Fibroblast of upper back skin (primary cell): ENCODE measurements at places on chromosomes 4 and X.
A peak's percentile ranks its signal among the peaks of the same experiment; 100 is the strongest.

DNA sequence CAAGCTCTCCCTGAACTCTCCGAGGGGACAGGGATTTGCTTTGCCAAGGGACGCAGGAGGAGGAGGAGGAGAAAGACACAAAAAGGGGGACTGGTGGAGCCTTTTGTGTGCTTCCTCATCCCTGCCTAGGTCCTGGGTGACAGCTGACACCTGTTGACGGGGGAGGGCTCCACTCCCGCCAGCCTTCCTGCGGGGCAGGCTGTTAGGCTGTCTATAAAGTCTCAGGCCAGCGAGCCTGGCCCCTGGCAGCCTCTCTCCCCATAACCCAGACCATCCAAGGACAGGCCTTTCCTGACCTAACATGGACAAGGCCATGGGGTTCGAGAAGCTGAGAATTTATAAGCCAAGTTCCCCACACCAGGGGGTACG lies 832 bp upstream of the EVC2 start:
- no peak for DNase-seq

DNA sequence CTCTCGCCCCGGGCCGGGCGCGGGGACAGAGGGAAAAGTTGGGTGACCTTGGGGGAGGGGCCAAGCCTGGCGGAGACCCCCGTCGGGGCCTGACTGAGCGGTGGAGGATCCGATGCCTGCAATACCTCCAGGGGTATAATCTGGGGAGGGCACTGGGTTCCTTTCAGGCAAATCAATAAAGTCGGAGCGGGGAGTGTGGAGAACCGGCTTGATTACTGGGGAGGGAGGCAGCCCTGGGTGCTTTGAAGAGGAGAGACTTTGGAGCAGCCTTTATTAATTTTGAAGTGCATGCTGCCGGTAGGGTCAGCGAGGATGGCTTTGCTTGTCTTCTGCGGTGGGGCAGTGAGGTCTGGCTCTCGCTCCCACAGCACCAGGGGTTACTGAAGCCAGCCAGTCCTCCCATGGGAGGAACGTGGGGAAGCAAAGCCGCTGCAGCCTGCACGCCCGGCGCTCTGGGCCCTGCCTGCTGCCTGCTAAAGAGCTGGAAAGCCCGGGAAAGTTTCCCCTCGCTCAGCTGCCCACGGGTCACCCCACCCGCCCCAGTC lies 403 bp upstream of the LGI2 start:
- peak; percentile 28 for DNase-seq

GRCh38 chr4:179372746-179373145 lies 1930.5 kb upstream of the AGA start:
- no peak for DNase-seq

- DNase-seq, result no peak
Observed at GRCh38 chrX:135416546-135416945, 5.2 kb upstream of the SMIM10L2A start.

- DNase-seq, result no peak
Observed at GRCh38 chrX:9657590-9658256, 107.9 kb downstream of the GPR143 start.

DNA sequence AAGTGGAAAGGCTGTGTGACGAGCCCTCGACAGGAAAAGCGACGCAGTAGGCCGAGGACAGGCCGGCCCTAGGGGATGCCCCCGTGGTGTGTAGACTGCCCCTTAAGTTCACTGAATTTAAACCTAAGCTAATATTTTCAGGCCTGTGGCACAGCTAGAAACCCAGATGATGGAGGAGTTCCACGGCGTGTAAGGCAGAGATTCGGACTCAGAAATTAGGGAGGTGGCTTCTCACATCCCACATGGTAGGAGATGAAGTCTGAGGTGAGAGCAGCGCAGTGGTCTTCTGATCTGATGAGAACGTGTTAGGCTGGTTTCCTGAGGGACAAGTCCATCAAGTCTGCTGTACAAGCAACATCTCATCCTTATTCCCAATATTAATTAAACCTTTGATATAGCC lies 7.8 kb downstream of the LRP2BP start:
- no peak for DNase-seq

- DNase-seq, result no peak
Observed at GRCh38 chrX:133852837-133853356, 132.5 kb downstream of the GPC3 start.

- peak; percentile 22 for DNase-seq
Observed at GRCh38 chr4:135368831-135369230, 1167.2 kb upstream of the PABPC4L start.

- DNase-seq, result no peak
Observed at GRCh38 chr4:41232856-41233255, 18.5 kb upstream of the APBB2 start.

DNA sequence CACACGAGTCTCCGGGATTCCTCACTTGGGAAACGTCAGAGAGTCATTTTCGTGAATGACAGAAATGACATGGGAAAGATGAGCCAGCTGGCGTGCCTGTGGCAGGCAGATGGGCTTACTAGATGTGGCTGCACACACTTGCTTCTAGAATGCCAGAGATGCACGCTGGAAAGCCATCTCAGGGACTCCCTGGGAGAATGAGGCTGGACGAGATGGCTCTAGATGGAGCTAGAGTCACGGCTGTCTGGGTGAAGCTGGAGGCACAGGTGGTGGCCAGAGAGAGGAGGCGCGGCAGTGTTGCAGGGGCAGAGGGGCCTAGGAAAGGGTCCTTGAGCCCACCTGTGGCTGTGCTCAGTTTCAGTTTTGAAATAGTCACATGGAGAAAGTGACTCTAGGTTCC lies 26.0 kb downstream of the TKTL1 start:
- no peak for DNase-seq

- DNase-seq, result no peak
Observed at GRCh38 chr4:2457481-2458295, 11.2 kb upstream of the RNF4 start.

GRCh38 chrX:141164406-141164805 lies 12.5 kb downstream of the LDOC1 start:
- DNase-seq, result no peak
